ENCODE measurements at places on chromosomes 2 and 18.
A peak's percentile ranks its signal among the peaks of the same experiment; 100 is the strongest.

DNA sequence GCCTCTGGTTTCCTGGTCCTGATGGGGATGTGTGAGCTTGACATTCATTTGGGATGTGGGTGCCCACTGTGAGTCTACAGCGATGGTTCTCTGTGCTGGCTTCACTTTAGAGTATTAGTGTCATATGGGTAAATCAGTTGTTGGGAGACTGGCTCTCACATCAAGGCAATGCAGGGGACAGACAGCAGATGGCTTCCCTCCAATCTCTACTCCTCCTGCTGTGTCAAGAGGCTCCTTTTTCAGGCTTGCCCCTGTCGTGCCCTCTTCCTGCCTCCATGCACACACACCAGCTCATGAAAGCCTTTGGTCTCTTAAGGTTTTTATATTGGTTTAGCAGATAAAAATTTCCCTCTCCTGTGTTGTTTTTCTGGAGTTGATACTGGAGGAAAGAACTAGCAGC is 315.6 kb downstream of the RDH14 start:
- H3K27me3 ChIP-seq: peaks cover 5% of the 10 kb centered on the region
- no peak overlapping the region for H3K4me3 ChIP-seq
- no peak overlapping the region for H3K27ac ChIP-seq
- H3K4me1 ChIP-seq: no peaks in the 10 kb centered on the region

- no peak for DNase-seq
- peaks cover 4% of the 10 kb centered on the region for H3K27me3 ChIP-seq
- no peaks in the 10 kb centered on the region for H3K4me1 ChIP-seq
- H3K4me3 ChIP-seq: no peak overlapping the region
- H3K27ac ChIP-seq: no peak overlapping the region
Measured at GRCh38 chr2:3807853-3808252, 104.5 kb downstream of the DCDC2C start.

- H3K27me3 ChIP-seq: no peaks in the 10 kb centered on the region
- no peak for DNase-seq
- H3K36me3 ChIP-seq: peaks cover 2% of the 10 kb centered on the region
- no peak overlapping the region for H3K27ac ChIP-seq
- H3K4me3 ChIP-seq: no peak overlapping the region
- H3K4me1 ChIP-seq: no peaks in the 10 kb centered on the region
Measured at GRCh38 chr2:235825946-235826345, 332.1 kb downstream of the AGAP1 start.

DNA sequence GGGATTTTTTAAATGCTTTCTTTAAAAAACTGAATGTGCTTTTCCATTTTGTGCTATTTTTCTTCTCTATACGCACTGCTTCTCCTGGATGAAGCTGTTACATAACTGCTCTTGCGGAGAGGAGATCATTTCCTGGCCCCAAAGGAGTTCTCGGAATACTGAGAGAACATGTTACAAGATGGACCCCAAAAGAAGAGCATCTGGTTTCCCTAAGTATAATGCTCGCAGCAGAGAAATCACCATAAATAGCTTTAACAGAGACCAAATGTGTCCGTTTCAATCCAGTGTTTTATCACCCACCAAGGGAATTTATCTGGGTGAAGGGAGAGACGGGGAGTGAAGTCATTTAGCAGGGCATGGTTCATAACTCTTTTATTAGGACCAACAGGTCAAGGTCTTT is 80.1 kb downstream of the RBM43 start:
- H3K27me3 ChIP-seq: peaks cover 5% of the 10 kb centered on the region
- no peak overlapping the region for H3K4me3 ChIP-seq
- H3K4me1 ChIP-seq: no peaks in the 10 kb centered on the region
- no peak for DNase-seq
- peaks cover 1% of the 10 kb centered on the region for H3K36me3 ChIP-seq

DNA sequence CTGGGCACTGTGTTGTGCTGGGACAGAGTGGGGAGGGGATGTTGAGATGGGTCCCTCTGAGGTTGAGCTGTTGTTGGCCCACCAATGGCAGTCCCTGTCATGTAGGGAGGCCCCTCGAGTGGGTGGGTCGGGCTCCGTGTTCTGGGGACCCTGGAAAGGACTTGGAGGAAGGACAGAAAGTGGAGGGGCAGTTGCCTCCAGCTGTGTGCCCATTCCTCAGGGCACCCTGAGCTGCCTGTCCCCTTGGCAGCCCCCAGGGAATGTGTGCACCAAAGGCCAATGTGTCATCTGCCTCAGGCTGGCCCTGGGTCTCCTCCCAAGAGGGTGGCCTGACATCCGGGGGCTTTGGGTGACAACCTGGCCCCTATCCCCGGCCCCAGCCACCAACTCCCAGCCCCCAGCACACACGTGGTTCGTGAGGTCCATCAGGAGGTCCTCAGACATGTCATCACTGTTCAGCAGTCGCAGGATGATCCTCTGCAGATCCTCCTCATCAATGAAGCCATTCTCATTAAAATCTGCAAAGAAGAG is 57.7 kb downstream of the CIB4 start:
- no peak for DNase-seq
- H3K4me3 ChIP-seq: no peak overlapping the region
- no peak overlapping the region for H3K27ac ChIP-seq
- H3K27me3 ChIP-seq: peaks cover 30% of the 10 kb centered on the region
- no peaks in the 10 kb centered on the region for H3K36me3 ChIP-seq
- H3K4me1 ChIP-seq: no peaks in the 10 kb centered on the region

DNA sequence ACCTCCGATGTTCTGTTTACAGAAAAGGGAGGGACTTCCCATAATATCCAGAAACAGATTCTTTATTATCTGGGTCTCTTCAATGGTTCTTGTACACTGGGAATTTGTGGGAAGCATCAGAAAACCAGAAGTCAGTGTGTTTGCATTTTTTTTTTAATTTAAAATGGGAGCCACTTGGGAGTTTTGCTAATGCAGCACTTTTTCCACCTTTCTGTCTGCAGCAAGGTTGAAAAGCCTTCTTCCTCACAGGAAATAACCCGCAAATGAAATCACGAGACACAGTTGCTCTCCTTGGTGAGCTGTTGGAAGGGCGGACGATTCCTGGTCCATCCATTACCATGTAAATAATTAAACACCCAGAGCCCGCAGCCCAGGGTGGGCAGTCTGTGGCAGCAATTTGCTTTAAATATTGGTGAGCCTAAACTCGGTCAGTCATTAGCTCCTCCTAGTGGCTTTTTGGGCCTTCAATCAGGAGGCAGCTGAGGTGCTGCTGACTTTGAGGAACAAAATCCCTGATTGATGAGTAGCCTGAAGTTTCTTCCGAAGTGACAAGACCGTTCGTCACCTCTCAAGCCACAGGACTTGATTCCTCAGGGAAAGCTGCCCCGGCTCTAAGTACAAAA is 471.5 kb downstream of the EPHA4 start:
- H3K4me3 ChIP-seq: no peak overlapping the region
- no peaks in the 10 kb centered on the region for H3K36me3 ChIP-seq
- H3K27ac ChIP-seq: no peak overlapping the region
- no peak for DNase-seq
- H3K27me3 ChIP-seq: peaks cover 4% of the 10 kb centered on the region

DNA sequence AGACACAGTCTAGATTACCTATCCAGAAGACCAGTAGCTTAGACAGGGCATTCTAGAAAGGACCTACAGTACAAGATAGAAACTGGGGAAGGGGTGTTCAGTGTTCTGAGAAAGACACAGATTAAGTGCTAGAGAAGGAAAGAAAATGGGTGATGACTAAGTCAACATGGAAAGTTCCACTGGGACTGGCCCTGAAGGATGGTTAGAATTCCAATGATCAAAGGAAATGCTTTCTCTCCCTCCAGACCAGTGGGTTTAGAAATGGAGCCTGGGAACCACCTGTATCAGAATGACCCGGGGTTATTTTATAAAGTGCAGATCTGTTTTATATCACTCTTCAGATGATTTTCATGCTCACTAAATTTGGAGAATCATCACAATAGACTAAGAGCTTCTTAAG is 5.8 kb upstream of the COLEC12 start:
- H3K4me1 ChIP-seq: no peaks in the 10 kb centered on the region
- H3K36me3 ChIP-seq: no peaks in the 10 kb centered on the region
- no peak overlapping the region for H3K27ac ChIP-seq
- H3K27me3 ChIP-seq: no peaks in the 10 kb centered on the region

- H3K27ac ChIP-seq: no peak overlapping the region
- H3K4me1 ChIP-seq: peaks cover 6% of the 10 kb centered on the region
- no peak overlapping the region for H3K4me3 ChIP-seq
- no peak for DNase-seq
Measured at GRCh38 chr2:144011553-144011952, 508.4 kb downstream of the ZEB2 start.

- no peak overlapping the region for H3K4me3 ChIP-seq
- no peak for DNase-seq
- H3K27ac ChIP-seq: no peak overlapping the region
- H3K27me3 ChIP-seq: no peaks in the 10 kb centered on the region
Measured at GRCh38 chr2:15557887-15558311, 3.2 kb downstream of the NBAS start.

DNA sequence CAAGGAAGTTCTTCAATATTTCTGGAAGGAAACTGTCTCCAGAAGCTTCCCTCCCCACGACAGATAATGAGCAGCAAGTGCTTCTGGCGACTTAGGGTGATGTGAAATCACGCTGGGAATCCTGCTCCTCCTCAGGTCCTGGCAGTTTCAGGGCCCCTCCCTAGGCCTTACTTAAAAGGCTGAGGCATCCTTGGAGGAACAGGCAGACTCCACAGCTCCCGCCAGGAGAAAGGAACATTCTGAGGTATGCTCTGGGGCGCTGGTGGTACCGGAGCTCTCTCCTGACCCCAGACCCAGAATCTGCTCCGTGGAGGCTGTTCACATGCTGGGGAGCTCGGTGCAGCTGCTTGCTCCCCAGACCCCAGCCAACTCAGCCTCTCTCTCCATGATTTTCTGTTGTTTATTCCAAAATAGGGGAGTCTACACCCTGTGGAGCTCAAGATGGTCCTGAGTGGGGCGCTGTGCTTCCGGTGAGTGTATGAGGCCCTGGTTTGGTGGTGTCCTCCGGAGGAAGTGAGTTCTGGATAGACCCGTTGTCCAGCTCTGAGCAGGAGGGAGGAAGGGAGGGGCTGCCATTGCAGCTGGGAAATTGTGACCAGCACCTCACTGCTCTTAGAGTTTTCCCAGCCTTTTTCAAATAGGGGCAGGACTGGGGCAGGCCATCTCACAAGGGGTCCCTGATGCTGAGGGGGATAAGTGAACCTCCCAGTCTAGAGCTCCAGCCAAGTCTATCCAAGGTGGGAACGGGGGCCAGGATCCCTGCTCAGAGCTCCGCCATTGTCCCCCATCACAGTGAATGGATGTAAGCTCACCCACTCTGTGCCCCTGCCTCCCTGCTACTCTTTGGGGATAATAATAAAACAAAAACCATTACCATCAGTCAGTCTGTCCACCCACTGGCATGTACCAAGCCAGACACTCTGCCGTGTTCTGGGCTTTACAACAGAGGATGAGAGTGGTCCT is at the start of gene IL36RN:
TSS of gene IL36RN (plus strand) at position 201 of the 963 bp plus-strand sequence. CDS start at position 442, 241 bp downstream.
- no peak within 1 kb of the TSS for H3K4me3 ChIP-seq
- peaks cover 16% of the 10 kb centered on the region for H3K27me3 ChIP-seq
- peaks cover 3% of the 10 kb centered on the region for H3K4me1 ChIP-seq
- DNase-seq: no peak
- no peak within 1 kb of the TSS for H3K27ac ChIP-seq

- peak overlapping the region; percentile 98 for H3K27ac ChIP-seq
- peak overlapping the region; percentile 99 for H3K4me3 ChIP-seq
- DNase-seq: no peak
- peaks cover 23% of the 10 kb centered on the region for H3K4me1 ChIP-seq
- H3K27me3 ChIP-seq: no peaks in the 10 kb centered on the region
Measured at GRCh38 chr2:191676790-191677645, 918 bp upstream of the NABP1 start.

- no peak overlapping the region for H3K4me3 ChIP-seq
- no peaks in the 10 kb centered on the region for H3K4me1 ChIP-seq
- no peak for DNase-seq
- H3K27ac ChIP-seq: no peak overlapping the region
- H3K36me3 ChIP-seq: peaks cover 7% of the 10 kb centered on the region
- no peaks in the 10 kb centered on the region for H3K27me3 ChIP-seq
Measured at GRCh38 chr2:147909178-147909577, 64.3 kb downstream of the ACVR2A start.

GRCh38 chr2:224427471-224427870 is 25.6 kb upstream of the FAM124B start:
- H3K36me3 ChIP-seq: peaks cover 2% of the 10 kb centered on the region
- H3K27ac ChIP-seq: no peak overlapping the region
- H3K4me3 ChIP-seq: no peak overlapping the region
- peaks cover 4% of the 10 kb centered on the region for H3K4me1 ChIP-seq

- no peaks in the 10 kb centered on the region for H3K27me3 ChIP-seq
- no peak for DNase-seq
- H3K27ac ChIP-seq: peak overlapping the region; percentile 85
- peaks cover 24% of the 10 kb centered on the region for H3K36me3 ChIP-seq
- H3K4me1 ChIP-seq: peaks cover 25% of the 10 kb centered on the region
Measured at GRCh38 chr2:134391751-134392160, 137.9 kb downstream of the MGAT5 start.

DNA sequence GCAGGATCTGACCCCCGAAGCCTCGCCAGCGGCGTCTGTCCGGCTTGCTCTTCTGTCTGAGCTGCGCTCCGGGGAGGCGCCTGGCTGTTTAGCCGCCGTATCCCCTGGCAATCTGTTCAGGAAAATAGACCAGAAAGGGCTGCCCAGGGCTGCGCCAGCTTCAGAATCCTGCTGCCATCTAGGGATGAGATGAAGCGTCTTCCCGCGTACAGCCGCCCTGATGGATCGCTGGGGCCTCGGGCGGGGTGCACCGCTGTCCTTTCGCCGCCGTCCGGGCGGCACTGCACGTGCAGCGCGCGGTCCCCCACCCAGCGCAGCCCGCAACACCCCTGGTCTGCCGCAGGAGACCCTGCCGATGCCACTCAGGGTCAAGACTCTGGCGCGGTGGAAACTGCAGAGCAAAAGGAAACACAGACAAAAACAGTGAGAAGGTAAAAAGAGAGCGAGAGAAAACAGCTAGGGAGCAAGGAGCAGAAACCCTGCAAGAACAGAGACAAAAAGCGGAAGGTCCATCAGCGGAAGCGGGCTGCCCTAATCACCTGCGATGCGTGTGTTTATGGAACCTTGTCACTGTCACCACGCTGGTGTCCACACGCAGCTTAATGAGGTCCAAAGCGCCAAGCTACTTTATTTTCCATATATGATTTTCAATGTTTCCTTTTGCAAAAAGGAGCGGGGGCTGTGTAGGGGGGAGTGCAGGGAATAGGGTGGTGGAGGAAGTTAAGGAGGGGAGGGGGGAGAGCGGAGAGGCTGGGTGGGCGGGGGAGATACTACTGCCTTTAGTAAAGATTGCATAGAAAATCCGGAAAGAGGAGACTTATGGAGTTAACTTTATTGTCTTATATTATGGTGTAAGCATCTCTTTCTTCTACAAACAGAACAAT is 2113.3 kb upstream of the PIK3C3 start:
- no peak overlapping the region for H3K4me3 ChIP-seq
- no peaks in the 10 kb centered on the region for H3K36me3 ChIP-seq
- H3K4me1 ChIP-seq: no peaks in the 10 kb centered on the region
- no peak for DNase-seq
- H3K27me3 ChIP-seq: no peaks in the 10 kb centered on the region
- H3K27ac ChIP-seq: no peak overlapping the region

GRCh38 chr2:58730764-58731487 is 489.8 kb upstream of the FANCL start:
- no peak overlapping the region for H3K27ac ChIP-seq
- peaks cover 4% of the 10 kb centered on the region for H3K27me3 ChIP-seq
- no peaks in the 10 kb centered on the region for H3K36me3 ChIP-seq
- peaks cover 4% of the 10 kb centered on the region for H3K4me1 ChIP-seq
- no peak for DNase-seq

- no peak overlapping the region for H3K27ac ChIP-seq
- no peaks in the 10 kb centered on the region for H3K4me1 ChIP-seq
- H3K27me3 ChIP-seq: no peaks in the 10 kb centered on the region
- H3K4me3 ChIP-seq: no peak overlapping the region
- no peak for DNase-seq
Measured at GRCh38 chr2:145764631-145765030, 1244.7 kb upstream of the ZEB2 start.
